HFFc6 (cell line): ENCODE measurements at places on chromosomes 16 and 17. TPM values are rescaled to one million over a fixed set of nuclear protein-coding genes. Genes with fewer than 3 reads are reported as not detected.

FAM171A2 gene
- 1.6 to 2.1 TPM (median 1.9 TPM) in 3 replicates for total RNA-seq

MC1R gene
- total RNA-seq = 1.9 to 3.1 TPM (median 2.2 TPM) in 3 replicates

INCA1 gene
- total RNA-seq = 0.97 to 1.5 TPM (median 1.0 TPM) in 3 replicates

FOXL1 gene
- 20.2 to 23.0 TPM (median 20.5 TPM) in 3 replicates for total RNA-seq

VAMP2 gene
- total RNA-seq = 43.3 to 45.5 TPM (median 43.4 TPM) in 3 replicates

OR1D5 gene
- total RNA-seq = not detected in 3 replicates

CCL13 gene
- not detected in 3 replicates for total RNA-seq

TBX4 gene
- total RNA-seq = not detected in 2 replicates

MARVELD3 gene
- not detected in 3 replicates for total RNA-seq

TNFRSF12A gene
- total RNA-seq = 451 to 512 TPM (median 507 TPM) in 3 replicates

DNA sequence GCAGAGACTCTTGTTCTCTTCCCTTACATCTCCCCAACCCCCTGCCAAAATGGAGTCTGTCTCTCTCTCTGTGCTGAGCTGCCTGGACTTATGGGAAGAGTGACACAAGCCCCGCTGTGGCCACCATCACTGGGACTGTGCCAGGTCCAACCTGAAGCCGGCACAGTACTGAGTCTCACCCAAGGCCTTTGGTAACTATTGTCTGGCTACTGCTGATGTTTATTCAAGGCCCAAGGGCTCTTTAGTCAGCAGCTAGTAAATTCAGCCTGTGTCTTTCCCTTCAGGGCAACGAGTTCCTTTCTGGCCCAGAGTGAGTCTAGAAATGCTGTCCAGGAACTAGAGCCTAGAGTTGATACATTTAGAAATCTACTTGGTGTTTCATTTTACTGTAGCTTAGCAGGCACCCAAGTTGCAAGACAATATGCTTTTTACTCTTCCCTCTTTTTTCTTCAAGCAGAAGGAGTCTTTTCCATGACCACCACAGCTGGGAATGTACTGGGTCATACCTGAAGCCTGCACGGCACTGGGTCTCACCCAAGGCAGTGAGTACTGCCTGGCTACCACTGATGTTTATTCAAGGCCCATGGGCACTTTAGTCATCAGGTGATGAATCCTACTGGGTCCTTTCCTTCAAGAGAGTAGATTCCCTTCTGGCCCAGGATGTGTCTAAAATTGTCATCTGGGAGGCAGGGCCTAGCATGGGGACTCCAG lies 17.7 kb downstream of the EFCAB5 start:
- DNase-seq = peak; percentile 80

GRCh38 chr16:56463153-56463552 lies 11.8 kb downstream of the OGFOD1 start:
- DNase-seq = no peak

GRCh38 chr16:70162041-70162451 lies 11.5 kb upstream of the CLEC18C start:
- peak; percentile 70 for DNase-seq

GRCh38 chr17:78940258-78940657 lies 15.1 kb upstream of the TIMP2 start:
- no peak for DNase-seq

GRCh38 chr17:45918241-45918745 lies 23.9 kb downstream of the MAPT start:
- no peak for DNase-seq

DNA sequence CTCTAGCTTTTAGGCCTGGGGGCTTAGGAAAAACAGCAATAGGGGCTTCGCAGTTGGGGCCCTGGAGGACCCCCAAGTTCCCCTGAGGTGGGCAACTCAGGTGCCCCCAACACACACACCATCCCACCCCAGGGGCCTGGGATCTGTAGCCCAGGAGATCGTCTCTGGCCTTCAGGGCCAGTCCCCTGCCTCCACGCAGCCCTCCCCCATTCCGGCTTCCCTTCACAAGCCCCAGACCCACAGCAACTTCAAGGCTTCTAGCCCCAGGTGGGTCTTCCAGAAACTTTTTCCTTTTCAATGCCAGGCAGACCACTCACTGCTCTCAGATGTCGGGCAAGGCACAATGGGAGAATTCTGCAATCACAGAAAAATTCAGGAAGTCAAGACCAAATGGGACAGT lies 79.4 kb downstream of the C16orf78 start:
- no peak for DNase-seq

- DNase-seq = no peak
Observed at GRCh38 chr16:87552772-87553573, 49.3 kb upstream of the JPH3 start.

GRCh38 chr16:12197812-12198211 lies 221.3 kb downstream of the SNX29 start:
- no peak for DNase-seq

DNA sequence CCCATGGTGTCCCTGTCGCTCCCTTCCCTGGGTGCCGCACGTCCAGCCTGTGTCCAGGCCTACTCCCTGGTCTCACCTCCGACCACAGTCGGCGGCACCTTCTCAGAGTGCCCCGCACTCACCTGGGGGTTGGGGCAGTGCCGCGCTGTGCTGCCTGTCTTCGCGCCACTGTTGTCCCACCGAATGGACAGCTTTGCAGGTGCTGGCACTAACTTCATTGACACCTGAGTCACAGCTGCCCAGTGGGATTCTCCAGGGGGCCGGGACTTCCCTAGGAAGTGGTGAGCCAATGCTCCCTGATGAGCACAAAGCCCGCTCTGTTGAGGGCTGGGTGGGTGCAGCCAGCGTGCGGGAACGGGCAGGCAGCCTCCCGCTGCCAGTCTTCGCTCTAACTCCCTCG lies 24.3 kb upstream of the DBNDD1 start:
- no peak for DNase-seq

DNA sequence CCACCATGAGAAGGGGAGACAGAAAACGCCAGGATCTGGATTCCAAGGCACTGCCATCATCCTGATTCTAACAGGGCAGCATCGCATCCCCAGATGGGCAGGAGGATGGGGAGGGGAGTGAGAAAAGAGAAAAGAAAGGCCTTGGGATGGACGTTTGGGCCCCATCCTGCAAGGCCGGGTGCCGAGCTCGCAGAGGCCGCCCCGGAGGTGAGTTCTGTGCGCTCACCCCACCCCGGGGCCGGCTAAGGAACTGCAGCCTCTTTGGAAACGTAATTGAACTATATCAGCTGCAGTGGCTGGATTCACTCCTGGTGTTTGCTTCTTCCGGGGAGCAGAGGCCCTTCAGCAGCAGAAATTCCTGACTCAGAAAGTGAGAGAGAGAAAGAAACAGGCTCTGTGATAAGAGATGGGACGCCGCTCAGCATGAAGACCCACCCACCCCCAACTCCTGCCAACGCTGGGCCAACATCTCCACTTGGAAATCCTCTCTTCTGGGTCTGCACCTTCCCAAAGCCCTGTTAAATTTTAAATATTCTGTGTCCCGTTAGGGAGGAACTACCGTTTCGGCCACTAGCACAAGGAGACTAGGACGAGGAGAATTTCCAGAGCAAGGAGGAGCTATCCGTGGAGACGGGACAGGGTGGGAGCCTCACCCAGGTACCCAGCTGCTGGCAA lies 8.5 kb upstream of the SSTR2 start:
- peak; percentile 59 for DNase-seq

GRCh38 chr17:2023692-2024571 lies 1.2 kb downstream of the RTN4RL1 start:
- DNase-seq = peak; percentile 22

DNA sequence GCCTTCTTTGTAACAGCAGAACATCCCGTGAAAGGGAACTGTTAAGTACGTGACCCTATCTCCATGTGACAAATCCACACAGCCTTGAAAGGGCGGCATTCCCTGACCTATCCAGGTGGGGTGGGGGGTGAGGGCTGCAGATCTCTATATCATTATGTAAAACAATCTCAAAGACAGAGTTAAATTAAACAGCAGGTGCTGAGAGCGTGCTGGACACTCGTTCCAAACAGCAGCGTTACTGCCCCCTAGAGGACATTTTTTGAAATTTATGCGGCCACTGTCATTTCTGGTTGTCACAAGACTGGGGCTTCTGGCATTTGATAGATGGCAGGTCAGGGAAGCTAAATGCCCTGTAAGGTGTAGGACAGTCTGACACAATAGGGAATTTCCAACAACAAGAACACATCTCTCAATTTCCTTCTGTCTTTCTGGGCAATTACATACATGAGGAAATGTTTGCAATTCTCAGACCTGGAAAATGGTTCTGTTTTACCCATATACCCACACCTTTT lies 6.7 kb upstream of the SLC25A39 start:
- peak; percentile 59 for DNase-seq

DNA sequence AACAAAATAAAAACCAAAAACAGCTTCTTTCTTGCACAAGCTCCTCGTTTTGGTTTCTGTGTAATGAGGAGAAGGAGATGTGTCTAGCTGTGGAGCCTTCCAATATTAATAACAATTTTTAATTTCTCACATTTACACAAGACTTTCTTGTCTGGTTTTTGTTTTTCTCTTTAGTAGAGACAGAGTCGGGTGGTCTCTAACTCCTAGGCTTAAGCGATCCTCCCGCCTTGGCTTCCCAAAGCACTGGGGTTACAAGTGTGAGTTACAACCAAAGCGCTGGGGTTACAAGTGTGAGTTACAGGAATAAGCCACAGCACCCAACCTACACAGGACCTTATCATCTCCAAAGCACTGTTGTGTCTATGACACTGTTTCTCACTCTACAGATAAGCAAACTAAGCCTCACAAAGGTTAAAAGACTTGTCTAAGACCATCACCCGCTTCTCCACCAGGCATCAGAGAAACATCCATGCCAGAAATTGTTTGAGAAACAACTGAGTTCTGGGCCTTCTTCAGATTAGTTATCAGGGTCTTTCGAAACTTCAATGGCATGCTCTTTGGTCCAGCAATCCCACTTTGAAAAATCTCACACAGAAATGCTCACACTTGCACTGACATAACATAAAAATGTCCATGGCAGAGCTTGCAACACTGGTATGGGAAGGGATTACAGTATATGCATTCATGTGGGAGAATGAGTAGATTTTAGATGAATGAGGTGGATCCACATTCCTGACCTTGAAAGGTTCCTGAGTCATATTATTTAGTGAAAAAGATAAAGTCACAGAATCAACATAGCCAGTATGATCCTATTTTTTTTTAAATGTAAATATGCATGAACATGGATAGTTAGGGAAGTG lies 3.9 kb downstream of the ABAT start:
- peak; percentile 52 for DNase-seq

DNA sequence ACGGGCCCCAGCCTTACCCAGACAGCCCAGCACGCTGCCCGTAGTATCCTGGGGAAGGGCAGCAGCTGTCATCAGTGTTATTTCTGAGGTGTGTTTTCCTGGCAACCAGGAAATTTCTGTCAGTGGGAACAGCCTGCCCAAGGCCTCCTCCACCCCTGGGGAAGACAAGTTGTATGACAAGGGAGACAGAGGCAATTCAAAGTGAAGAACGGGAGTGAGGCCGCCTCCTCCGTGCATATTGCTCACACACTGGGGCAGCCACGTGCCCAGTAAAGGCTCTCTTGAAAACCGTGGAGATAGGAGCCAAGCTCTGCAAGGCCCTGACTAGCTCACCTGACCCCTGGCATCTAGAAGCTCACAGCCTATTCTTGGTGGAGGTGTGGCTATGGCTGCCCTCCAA lies 57.6 kb downstream of the RAI1 start:
- no peak for DNase-seq

DNA sequence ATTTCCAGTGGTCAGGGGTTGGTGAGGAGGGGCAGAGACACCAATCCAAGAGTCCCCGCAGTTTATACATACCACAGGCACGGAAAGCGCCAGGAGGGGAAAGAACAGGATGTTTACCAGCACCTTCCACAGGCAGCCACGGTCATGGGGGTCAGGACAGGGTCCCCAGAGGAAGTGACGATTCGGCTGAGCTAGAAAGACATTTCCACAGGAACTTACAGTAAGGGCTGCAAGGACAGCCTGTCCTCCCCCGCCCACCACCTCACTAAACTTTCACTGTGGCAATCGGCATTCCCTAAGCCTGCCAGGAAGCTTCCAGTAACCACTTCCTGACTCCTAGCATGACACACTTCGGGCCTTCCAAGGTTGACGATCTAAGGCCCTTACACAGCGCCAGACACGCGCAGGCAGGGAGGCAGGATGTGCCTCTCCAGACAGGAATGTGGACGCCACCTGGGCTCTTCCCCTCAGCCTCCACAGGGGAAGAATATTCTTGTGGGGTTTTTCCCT lies 1.2 kb upstream of the MT2A start:
- DNase-seq = peak; percentile 97

DNA sequence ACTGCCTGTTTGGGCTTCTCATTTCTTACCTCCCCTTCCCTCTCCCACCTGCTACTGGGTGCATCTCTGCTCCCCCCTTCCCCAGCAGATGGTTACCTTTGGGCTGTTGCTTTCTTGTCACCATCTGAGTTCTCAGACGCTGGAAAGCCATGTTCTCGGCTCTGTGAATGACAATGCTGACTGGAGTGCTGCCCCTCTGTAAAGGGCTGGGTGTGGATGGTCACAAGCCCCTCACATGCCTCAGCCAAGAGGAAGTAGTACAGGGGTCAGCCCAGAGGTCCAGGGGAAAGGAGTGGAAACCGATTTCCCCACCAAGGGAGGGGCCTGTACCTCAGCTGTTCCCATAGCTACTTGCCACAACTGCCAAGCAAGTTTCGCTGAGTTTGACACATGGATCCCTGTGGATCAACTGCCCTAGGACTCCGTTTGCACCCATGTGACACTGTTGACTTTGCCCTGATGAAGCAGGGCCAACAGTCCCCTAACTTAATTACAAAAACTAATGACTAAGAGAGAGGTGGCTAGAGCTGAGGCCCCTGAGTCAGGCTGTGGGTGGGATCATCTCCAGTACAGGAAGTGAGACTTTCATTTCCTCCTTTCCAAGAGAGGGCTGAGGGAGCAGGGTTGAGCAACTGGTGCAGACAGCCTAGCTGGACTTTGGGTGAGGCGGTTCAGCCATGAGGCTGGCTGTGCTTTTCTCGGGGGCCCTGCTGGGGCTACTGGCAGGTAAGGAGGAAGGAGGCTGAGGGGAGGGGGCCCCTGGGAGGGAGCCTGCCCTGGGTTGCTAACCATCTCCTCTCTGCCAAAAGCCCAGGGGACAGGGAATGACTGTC lies at the start of gene CD68:
CD68 (plus strand) TSS at position 638 of the 833 bp plus-strand sequence; CDS start at position 678, 40 bp downstream.
- DNase-seq = peak; percentile 96

GRCh38 chr16:82464187-82464586 lies 162.6 kb upstream of the CDH13 start:
- no peak for DNase-seq
